ENCODE measurements at places on chromosomes 4 and X.

GRCh38 chr4:6703786-6704185 is 5.9 kb downstream of the MRFAP1L1 start:
- no peak for DNase-seq

- DNase-seq = no peak
Measured at GRCh38 chr4:81498046-81498445, 26.3 kb upstream of the RASGEF1B start.

GRCh38 chrX:136457303-136457917 is 30.3 kb upstream of the BRS3 start:
- no peak for DNase-seq

- no peak for DNase-seq
Measured at GRCh38 chrX:148268673-148269072, 231.7 kb upstream of the AFF2 start.

GRCh38 chr4:169079942-169080827 is 70.1 kb upstream of the CBR4 start:
- DNase-seq = no peak

DNA sequence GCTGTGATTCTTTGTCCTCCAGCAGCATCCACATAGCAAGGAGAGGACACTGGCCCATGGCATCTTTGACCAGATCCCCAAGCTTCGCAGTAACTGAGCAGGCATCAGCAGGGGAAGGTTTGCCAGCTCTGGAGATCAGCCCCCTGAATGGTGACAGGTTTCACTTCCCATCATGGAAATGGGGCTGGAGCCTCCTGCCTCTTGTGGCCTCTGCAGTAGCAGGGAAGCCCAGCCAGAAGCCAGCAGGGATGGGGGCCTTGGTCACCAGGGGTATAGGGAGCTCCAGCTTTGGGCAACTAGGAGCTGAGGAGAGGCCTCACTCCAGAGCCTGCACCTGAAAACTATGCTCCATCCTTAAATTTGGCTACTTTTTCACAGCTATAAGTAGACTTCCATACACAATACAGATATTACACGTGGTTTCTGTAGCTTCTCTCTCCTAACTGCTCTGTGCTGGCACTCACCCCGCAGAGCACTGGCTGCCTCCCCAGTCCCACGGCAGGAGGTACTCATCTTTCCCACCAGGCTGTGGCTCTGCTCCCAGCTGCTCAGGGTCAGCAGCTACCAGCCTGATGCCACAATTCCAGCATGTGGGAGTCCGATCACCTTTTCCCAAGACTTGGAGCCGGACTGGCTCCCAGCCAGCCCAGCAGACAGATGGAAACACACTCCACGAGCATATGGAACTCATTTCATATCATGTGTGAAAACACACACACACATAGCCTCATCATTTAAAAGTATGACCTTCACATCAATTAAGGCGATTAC is 2.8 kb downstream of the TMEM271 start:
- DNase-seq = peak; percentile 33

GRCh38 chr4:34417160-34417559 is 1827.2 kb downstream of the ARAP2 start:
- DNase-seq = no peak

GRCh38 chrX:123814343-123814742 is 45.5 kb upstream of the XIAP start:
- DNase-seq = no peak

GRCh38 chrX:38868321-38868720 is 67.1 kb downstream of the MID1IP1 start:
- DNase-seq = no peak

- no peak for DNase-seq
Measured at GRCh38 chr4:17142232-17142711, 243.8 kb upstream of the LDB2 start.

GRCh38 chr4:155765149-155765548 is 6.3 kb downstream of the GUCY1B1 start:
- DNase-seq = no peak

GRCh38 chrX:53422861-53423306 is at the start of gene RIBC1:
RIBC1 (plus strand) TSS chrX:53422873; CDS start chrX:53426277, 3,404 bp downstream.
- DNase-seq = no peak

GRCh38 chr4:157992038-157992705 is 180.7 kb downstream of the GASK1B start:
- DNase-seq = no peak

DNA sequence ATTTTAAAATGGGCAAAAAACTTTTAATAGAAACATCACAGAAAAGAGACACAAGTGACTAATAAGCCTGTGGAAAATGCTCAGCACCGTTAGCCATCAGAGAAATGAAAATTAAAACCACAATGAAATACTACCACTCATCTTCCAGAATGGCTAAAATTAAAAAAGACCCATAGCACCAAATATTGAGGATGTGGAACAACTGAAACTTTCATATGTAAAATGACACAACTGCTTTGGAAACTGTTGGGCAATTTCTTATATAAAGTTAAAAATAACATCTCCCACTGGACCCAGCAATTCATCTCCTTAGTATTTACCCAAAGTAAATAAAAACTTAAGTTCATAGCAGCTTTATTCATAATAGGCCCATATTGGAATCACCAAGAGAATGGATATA is 94.2 kb downstream of the TENM3 start:
- no peak for DNase-seq

- DNase-seq = no peak
Measured at GRCh38 chr4:122100508-122100907, 51.6 kb upstream of the BLTP1 start.

DNA sequence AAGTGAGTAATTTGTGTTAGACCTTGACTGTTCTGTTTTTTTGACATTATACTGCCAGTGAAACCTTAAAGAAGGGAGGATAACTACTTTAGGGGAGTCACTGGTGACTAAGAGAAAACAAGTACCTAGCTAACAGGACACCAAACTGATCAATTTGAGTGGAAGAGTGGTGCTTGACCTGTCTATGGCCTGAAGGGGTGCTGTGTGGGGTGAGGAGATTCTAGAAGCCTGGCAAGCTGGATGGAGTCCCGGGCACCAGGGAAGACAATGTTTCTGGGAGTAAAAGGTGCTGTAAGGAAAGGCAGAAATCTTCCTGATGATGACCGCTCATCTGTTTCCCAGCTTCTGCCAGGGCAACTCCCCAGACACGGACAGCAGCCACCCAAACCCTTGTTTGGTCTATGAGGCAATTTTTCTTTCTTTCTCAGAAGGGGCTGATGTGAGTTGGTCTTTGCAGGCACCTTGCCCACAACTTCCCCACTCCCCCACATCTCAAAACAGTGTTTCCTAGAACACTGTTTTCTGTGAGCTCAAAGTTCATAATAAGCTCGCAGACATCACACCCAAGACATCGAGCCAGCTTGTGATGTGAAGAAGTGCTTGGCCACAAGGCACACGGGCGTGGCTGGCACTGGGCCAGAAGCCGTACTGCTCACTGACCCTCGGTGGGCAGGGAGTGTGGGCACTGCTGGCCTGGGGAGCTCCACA is 4.6 kb downstream of the TXK start:
- no peak for DNase-seq

DNA sequence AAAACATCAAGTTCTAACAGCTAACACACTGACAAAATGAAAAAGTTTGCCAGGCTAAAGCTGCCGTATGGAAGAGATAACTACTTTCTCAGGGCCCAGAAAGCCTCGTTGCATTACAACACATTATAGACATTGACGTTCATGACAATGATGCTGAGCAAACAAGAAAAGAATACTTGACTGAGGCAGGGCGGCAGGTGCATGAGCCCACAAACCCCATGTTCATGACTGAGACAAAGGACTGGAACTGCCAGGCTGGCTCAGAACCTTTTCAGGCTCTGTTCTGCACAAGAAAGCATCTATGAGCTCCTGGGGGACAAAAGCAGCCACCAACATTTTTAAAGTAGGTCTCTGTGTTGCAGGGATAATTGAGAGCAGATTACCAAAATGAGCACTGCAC is 13.6 kb downstream of the TLR6 start:
- DNase-seq = no peak

DNA sequence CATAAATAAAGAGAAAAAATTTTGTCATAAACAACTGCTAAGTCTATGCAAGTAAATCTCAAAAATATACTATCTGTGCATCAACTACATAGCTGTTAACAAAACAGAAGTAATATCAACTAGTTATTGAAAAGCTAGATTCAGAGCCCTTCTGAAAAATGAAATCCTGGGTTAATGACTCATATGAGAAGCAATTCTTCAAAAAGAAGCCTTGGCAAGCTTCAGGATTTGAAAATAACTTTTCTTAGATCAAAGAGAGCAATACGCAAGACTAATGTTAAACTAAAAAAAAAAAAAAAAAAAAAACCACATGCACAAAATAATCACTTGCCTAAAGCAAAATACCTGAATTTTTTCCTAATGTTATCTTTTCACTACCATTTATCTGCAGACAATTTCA is 566.1 kb upstream of the BOD1L1 start:
- no peak for DNase-seq

GRCh38 chr4:42588909-42589308 is 68.0 kb downstream of the ATP8A1 start:
- no peak for DNase-seq

GRCh38 chr4:177367336-177367735 is 57.7 kb downstream of the NEIL3 start:
- DNase-seq = no peak

GRCh38 chr4:133584714-133585113 is 435.6 kb downstream of the PCDH10 start:
- DNase-seq = no peak

DNA sequence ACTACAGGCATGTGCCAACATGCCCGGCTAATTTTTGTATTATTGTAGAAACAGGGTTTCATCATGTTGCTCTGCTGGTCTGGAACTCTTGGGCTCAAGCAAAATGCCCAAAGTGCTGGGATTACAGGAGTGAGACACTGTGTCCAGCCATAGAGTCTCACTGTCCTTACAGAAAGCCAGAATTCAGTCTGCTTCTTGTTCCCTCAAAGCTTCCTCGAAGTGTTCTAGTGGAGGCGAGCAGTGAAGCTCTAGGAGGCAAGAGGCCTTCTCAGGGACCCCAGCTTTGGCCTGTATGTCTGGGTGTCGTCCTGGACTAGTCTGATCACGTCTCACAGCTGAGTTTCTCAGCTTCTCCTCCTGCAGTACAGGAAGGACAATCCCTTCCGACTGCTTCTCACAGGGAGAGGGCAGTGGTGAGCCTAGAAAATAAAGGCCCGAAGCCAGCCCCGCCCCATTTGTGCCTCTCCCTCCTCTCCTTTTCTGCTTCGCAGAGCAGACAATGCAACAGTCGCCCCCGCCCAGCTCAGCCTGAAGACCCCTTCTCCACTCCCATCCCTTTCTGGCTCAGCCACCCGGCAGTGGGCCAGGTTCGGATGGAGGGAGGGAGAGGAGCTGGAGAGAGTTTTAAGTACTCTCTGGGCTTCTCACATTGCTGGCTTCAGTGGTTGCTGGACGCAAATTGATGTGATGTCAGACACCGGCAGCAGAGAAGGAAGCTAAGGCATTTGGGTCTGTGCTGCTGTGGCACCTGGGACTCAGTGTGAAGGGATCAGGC is 11.1 kb upstream of the FAM3A start:
- DNase-seq = peak; percentile 15

DNA sequence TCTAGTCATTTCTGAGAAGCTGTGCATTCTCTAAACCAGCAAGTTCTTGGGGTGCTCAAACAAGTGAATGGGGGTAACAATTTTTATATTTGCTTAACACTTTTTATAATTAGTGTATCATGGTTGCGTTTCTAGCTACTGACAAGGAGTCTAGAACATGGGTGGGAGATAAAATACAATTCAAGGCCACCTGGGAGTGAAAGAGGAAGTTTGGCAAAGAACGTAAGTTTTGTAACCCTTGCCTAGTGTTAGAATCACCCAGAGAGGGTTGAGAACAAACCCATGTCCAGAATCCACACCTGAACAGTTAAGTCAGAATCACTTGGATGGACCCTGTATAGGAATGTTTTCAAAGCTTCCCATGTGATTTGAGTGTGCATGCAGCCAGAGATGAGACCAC is 92.7 kb downstream of the AFF2 start:
- DNase-seq = no peak

GRCh38 chr4:102849579-102850104 is 19.1 kb upstream of the CISD2 start:
- DNase-seq = no peak

GRCh38 chr4:42761804-42762203 is 104.9 kb upstream of the ATP8A1 start:
- DNase-seq = no peak

DNA sequence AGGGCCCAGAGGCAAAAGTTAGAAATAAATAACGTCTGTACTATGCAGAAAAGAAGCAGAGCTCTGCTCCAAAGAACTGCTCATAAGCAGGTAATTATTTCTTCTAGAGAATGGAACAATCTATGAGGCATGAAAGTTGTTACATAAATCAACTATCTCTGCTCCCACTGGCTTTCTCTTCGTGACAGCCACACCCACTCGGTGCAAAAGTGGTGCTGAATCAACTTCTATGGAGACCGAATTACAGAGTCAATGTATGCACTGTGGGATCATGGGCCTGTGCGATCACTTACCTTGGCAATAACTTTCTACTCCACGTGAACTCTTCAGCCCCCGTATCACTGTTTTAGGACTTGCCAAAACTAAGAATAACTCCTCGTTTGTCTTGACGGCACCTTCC is 99.4 kb upstream of the ATXN3L start:
- peak; percentile 1 for DNase-seq

DNA sequence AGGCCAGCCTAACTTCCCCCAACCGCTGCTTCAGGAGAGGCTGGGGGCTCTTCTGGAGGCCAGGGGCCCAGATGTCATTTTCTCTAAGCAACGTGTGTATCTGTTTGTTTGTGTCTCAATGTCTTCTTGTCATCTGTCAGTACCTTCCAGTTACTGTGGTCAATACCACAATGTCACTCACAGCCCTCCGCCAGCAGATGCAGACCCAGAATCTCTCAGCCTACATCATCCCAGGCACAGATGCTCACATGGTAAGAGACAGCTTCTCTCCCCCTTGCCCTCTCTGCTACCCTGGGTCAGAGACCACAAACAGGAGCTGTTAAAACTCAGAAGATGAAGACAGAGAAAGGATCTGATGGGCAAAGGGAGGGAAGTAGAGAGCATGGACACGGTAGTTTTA is 5.0 kb downstream of the XPNPEP2 start:
- no peak for DNase-seq

DNA sequence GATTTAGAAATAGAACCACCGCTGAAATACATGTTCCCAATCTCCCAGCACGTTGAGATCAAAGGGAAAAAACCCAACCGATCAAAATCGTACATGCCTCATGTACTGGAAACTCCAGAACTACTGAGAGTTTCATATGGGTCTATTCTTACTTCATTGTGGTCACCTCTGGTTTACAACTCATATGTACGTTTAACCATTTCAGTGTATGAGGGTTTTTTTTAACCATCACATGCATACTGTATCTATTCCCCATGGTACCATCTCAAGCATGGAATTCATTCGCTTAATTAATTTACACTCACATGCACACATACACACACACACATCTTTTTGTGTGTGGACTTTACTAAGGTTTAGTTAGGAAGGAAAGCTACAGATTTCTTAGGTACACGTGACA is 46.0 kb upstream of the CLNK start:
- DNase-seq = no peak

- DNase-seq = no peak
Measured at GRCh38 chr4:63211375-63211774, 1197.9 kb downstream of the TECRL start.

GRCh38 chrX:51332188-51332942 is at the start of gene NUDT10:
NUDT10 (plus strand) TSS chrX:51332822; CDS start chrX:51332966, 144 bp downstream.
- no peak for DNase-seq
